Activated CD4-positive, alpha-beta T cell treated with anti-CD3 and anti-CD28 coated beads, Interleukin-2, amount 50 U/mL, for 24 hours (primary cell): ENCODE measurements at places on chromosomes 4 and X.

DNA sequence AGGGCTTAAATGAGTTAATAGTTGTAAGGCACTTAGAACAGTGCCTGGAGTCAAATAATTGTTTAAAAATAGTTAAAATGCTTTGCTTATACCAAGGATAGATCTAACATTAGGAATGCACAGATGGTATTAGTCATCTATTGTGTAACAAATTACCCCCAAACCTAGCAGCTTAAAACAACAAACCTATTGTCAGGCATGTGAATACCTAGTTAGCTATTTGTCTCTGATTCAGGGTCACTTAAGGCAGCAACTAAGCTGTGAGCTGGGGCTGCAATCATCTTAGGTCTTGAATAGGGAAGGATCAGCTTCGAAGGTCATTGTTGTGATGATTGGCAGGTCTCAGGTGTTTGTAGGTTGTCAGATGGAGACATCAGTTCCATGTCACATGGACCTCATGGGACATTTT, 42.4 kb upstream of the AGA start:
- no peak for DNase-seq

DNA sequence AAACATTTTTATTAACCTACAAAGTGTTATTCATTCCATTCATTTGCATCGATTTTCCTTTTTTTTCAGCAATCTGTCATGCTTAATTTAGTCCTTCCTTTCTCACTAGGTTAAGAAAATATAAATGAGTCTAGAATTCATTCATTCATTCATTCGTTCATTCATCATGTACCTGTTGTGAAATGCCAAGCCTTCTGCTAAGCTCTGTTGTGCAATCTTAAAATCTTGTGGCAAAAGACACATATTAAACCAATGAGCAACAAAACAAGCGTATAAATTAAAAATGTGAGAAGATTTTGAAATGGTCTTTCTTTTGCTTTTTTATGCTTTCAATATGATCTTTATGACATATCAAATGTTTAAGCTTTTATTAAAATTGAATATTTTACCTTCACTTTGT, 88.6 kb upstream of the MAD2L1 start:
- DNase-seq: no peak

GRCh38 chr4:47531241-47531953, 46.3 kb downstream of the ATP10D start:
- no peak for DNase-seq

DNA sequence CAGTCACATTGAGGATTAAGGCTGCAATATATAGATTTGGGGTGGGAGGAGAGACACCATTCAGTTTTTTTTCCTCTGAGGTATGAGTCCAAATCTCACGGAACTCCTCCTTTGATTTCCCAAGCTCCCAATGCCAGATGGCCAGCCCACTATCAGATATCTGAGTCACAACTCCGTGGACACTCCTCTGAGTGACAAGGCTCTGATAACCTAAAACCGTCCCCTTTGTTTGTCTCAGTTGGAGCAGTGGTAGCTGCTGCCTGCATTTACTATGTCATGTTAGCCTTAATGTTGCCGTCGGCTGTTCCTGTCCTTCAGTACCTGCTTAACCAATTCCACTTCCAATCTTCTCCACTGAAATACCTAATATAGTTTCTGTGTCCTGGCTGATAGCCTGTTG, 107.3 kb downstream of the DTHD1 start:
- no peak for DNase-seq

DNA sequence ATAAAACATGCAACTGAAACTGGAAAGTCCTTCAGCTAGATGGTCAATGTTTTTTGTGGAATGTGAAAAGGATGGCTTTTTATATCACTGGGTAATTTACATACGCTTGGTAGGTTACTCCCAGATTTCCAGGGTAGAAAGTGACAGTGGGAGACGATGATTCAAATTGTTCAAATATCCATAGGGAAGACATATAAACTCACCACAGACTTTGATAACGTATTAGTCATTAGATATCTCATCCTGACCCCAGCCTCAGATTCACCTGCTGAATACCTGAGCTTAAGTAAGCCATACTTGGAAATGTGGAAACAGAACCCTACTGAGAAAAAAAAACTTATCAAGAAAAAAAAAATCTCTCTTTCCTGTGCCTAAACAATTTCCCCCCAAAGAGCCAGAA, 169.4 kb downstream of the ZNF674 start:
- DNase-seq: no peak

DNA sequence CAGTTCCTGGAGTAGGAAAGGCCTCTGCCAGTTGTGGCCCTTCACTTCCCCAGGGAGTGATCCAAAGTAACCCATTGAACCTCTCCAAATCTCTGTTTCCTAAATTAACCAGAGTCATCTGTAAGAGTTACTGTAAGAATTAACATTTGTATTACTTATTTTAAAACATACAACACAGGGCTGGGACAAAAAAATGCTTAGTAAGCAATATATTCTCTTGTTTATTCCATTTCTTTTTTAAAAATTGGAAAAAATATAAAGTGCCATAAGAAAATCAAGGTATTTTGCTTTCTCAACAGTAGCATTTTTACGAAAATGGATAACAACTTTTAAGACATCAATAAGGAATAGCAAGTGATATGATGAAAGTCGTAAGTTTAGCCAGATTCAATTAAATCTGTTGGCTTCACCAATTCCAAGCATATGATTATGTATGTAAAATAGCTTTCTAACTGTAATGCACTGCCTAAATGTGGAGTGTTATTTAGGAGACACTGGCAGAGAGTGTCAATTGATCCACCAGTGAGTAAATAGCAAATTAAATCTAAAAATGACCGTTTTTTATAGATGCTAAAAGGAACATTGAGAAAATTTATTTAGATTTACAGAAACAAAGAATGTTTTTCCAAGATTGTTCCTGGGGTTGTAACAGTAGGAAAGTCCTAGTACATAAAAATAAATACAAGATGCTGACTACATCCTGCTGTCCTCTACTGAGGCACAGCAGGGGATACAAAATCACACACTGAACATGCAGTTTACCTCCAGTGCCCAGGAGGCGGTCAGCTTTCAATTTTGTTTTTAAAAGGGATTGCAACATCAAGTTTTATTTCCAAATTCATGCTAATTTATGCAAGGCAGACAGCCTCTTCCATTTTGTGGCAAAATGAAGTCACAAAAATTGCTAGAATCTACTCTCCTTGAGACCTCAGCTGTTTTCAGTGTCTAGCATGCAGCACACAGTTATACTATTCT, 53.7 kb downstream of the GPM6A start:
- no peak for DNase-seq

DNA sequence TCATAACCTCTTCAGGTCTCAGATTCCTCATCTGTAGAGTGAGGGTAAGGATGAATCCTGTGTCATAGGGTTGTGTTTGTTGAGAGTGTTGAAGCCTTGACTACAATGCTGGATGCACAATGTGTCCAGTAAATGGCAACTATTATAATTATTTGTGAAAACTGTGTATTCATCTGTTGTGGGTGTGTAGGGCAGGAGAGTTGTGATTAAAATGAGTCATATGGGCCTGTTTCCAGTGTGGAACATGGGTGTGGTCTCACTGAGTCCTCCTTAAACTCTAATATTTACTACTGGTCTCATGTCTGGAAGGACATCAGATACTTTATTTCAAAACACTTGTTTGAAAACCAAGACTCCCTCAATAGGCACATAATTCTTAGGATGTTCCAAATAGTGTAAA, 208.5 kb upstream of the CASK start:
- no peak for DNase-seq

DNA sequence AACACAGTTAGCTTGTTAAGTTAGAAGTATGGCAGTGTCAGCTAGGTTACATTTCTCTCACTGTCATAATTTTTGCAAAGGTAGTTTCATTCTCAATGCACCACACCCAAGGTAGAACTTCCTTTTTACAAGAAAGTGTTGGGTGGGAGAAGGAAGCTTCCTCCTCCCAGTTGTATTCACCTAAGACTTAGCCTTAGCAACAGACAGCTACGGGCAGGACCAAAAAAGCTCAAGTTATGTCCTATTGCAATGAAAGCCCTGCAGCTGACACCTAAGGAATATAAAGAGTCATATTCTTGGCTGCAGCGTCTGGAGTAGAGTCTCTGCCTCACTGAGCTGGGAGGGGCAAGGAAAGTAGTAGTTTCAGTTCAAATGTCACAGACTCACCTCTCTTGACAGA, 25.1 kb upstream of the PRDM8 start:
- no peak for DNase-seq

DNA sequence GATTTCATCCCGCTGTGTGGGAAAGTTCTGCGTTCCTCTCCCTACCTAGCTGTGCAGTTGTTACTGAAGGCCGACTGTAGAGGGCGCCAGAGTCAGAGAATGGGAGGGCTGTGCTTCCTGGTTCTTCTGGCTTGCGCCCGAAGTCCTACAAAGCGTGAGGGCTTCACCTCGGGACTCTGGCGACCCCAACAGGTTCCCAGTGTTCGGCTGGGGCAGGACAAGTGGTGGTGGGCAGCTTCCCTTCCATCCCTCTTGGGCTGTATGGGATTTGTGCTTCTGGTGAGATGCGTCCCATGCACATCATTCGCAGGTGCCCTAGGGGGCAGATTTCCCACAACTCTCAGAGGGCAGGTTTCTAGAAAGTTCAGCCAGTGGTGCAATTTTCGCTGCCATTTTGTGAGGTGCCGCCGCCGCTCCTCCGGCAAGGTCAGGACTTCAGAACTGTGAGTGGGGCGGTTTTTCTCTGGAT, 27.3 kb downstream of the CT45A1 start:
- DNase-seq: peak; percentile 34

GRCh38 chr4:86910820-86911684, 18.8 kb upstream of the C4orf36 start:
- no peak for DNase-seq

DNA sequence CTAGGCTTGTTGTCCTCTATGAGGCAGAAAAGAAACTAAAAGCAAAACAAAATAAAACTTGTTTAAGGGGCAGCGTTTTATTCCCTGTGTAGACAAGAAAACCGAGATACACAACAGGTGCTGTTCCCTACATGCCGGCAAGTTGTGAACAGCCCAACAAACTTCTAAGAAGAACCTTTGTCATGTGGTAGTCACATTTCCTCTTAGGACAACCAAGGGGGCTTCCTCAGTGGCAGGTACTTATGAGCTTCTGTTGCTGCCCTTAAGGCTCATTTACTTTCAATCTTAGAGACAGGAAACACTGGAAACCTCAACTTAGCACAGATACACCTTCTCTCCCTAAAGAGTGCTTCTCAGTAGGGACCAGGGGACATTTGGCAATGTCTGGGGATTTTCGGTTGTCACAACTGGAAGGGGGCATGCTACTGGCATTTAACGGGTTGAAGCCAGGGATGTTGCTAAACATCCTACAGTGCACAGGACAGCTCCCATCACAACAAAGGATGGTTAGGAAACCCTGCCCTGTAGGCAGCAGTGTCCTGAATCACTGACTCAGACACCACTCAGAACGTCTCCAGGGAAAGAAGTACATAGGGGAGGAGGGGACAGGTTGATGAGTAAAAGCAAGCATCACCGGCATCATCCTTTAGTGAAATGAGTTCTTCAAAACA, 111.0 kb downstream of the ASB9 start:
- no peak for DNase-seq

GRCh38 chr4:13860126-13860525, 232.6 kb upstream of the BOD1L1 start:
- no peak for DNase-seq

GRCh38 chrX:106931831-106932491, 11.8 kb downstream of the CLDN2 start:
- DNase-seq: no peak

DNA sequence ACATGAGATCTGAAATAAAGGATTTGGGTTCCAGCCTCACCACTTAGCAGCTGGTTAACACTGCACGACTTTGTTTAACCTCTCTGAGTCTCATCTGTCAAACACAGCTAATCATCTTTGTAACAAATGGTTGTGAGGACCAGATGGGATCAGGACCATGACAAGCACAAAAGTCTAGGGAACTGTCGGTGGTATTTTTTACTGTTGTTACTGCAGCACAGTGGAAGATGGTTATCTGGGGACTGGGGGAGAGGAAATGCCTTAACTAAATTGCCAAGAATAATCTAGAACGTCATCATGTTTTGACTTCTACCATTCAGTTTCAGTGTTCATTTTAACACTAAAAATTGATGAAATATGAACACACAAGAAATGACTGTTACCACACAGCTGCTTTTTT, 99.5 kb downstream of the ADGRA3 start:
- DNase-seq: no peak

DNA sequence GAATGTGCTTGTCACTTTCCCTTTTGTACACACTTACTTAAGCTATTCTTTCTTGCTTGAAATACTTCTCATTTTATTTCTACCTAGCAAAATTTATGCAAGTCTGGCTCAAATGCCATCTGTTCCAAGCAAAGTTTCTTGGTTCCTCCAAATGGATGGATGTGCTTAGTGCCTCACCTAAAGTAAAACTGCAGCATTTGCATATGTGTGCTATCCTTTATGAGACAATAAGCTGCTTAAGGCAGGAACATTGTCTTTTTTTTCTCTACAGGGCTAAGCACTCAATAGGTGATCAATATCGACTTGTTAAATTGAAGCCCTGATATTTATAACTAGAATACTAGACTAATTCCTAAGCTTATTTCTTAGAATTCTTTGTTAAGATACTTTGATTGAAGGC, 136.8 kb downstream of the CYLC1 start:
- no peak for DNase-seq

- no peak for DNase-seq
These were observed 11.5 kb downstream of the PARM1 start for GRCh38 chr4:74944354-74944793.

GRCh38 chrX:362351-362750, 24.4 kb downstream of the PPP2R3B start:
- no peak for DNase-seq

GRCh38 chrX:68498508-68499379, at the start of gene YIPF6:
YIPF6 (plus strand) TSS chrX:68499051; CDS start chrX:68499067, 16 bp downstream.
- DNase-seq: peak; percentile 56

- no peak for DNase-seq
These were observed 195.7 kb upstream of the IL1RAPL1 start for GRCh38 chrX:28391528-28391927.

DNA sequence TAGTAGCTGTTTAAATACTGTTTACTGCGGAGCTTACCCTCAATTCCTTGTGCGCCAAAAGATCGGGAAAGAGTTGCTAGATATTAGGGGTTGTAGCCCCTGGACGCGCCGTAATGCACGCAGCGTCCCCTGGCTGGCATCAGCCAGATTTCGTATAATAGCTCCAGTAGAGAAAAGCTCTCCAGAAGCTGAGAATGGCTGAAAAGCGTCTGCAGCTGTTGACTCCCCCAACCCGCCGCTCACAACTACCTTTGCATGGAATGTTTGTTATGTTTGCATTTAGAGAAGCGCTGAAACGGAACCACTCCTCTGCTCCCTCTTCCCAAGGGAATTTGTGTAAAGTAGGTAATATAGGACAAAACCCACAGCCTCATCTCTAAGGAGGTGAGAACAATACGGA, 3.7 kb downstream of the DOCK11 start:
- no peak for DNase-seq

DNA sequence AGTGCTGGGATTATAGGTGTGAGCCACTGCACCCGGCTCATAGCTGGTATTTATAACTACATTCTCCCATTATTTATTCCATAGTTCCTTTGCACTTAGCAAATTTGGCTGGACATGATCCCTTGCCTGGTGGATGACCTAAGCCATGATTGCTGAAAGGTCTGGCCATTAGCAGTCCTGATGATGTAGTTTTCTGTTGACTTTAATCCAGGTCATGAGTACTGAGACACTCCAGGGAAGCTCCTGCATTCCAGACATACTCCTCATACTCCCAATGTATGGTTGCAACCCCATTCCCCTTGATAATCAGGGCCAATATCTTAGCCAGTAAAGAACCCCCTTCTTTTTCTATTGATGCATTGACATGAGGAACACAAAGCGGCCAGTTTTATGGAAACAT, 24.4 kb upstream of the MGST2 start:
- DNase-seq: no peak
